ENCODE measurements at places on chromosomes 1 and 21.

- no peak for DNase-seq
These were observed 87.9 kb upstream of the LMO4 start for GRCh38 chr1:87240661-87241285.

GRCh38 chr1:150484861-150485260 lies 2.4 kb upstream of the TARS2 start:
- no peak for DNase-seq

- DNase-seq: no peak
These were observed 12.2 kb upstream of the NEK2 start for GRCh38 chr1:211687462-211688215.

DNA sequence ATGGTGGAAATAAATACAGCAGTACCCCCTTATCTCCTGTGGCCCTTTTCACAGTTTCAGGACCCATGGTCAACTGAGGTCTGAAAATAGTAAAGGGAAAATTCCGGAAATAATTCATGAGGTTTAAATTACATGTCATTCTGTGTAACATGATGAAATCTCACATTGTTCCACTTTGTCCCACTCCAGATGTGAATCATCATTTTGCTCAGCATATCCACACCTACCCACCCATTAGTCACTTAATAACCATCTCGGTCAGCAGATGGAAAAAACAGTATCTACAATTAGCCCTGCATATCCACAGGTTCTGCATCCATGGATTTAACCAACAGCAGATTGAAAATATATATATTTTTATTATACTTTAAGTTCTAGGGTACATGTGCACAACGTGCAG lies 86.9 kb upstream of the GORAB start:
- no peak for DNase-seq

GRCh38 chr1:29828526-29829447 lies 592.5 kb downstream of the PTPRU start:
- no peak for DNase-seq

DNA sequence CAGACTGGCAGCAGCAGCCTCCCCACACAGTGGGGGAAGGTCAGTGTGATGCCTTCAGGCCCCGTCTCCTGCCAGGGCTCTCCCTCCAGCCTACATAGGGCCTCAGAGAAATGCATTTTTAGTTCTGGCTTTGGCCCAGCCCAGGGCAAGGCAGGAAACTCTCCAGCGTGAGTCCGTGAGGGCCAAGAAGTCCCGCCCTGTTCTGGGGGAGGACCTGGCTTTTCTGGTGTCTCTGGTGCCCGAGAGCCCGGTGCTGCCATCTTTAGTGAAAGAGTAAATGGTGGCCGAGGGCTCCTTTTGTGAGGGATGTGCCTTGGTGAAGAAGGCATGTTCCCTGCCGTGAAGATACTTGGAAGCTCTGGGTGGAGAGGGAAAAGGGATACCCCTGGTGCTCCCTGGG lies 14.8 kb upstream of the DIP2A start:
- DNase-seq: no peak

- no peak for DNase-seq
These were observed 389.7 kb downstream of the NCAM2 start for GRCh38 chr21:21387916-21388315.

DNA sequence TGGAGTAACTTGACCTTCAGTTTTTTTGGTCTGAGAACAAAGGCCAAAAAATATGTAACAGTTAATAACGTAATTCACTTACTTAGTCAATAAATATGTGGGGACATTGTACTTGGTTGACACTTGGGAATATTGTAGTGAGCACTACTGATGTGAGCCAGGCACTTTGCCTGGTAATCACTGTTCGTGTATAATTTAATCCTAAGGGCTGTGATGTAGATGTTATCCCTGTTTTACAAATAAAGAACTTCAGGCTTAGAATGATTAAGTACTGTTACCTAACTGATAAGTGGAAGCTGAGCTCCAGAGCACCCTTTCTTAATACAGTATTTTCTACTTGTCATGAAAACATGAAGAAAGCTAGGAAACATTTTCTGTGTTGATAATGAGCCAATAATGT lies 28.0 kb downstream of the PTBP2 start:
- DNase-seq: no peak

GRCh38 chr1:151639466-151639865 lies 27.6 kb downstream of the SNX27 start:
- no peak for DNase-seq

DNA sequence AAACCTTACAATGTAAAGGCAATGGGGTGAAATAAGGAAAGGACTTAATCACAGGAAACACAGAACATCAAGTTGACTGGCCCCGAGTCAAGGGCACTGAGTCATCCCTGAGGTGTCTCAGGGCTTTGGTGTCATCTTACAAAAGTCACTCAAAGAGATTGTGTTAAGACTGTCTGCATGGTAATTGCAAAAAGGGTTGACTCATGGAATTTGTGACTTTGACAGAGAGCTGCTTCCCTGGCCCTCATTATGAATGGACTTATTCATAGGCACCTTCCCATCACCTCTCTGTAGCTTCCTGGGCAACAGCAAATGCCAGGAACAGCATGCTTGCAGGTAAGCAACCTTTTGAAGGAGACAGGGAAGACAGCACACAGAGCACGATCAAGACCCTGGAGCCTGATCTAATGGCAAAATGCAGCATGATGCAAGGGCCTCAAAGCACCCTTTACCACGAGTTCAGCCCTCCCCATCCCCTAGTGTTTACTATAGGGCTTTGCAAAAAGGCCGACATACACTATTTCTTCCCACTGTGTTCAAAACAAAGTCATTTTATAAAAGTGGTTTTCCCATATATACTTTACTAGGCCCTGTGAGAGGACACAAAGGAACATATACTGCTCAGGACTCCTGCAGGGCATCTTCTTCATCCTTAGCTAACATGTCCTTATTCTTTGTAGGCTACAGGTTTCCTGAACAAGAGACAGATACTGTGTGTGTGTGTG lies 17.1 kb downstream of the ZP4 start:
- no peak for DNase-seq

DNA sequence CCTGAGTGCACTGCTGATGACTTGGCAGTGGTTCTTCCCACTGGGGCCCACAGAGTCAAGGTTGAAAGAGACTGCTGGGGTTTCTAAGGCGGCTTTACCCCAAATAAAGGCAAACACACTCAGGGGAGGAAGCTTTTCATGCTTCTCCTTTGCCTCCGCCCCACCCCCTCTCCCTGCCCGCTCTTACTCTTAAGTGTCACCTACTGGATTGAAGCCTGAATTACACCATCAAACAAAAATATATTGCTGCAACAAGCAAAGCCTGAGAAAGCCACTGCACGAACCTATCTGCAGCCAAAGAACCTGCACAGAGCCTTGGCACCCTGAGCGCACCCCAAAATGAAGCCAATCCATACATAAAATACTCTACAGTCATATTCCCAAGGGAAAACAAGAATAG lies 63.1 kb downstream of the PTGFR start:
- no peak for DNase-seq

DNA sequence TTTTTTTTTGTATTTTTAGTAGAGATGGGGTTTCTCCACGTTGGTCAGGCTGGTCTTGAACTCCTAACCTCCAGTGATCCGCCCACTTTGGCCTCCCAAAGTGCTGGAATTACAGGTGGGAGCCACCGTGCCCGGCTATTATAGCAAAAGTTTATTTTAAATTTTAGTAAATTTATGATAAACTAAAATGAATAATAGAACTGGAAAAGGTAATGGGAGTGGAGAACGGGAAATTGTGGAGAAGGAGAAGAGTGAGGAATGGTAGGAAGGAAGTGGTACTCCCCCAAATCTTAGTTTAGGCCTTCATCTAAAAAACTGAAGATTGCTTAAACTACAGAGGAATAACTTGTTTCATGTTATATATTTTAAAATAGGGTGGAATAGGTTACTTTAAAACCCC lies 7.6 kb upstream of the PI4KB start:
- DNase-seq: no peak

DNA sequence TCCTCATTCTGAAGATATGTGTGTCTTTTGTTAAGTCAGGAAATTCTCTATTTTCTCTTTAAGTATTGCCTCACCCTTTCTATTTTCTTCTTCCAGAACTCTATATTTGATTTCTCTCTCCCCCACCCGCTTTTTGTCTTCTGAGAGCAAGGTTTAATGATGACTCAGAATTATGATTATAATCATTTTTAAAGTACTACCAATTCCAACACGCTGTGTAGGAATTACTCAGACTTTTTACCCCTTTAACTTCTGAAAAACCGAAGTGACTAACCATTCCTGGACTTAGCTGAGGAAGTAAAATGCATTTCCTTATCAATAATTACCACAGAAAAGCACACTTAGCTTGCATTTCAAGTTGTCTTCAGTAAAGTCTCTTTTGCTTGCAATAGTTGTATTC lies 20.8 kb upstream of the SCYL3 start:
- DNase-seq: no peak

- DNase-seq: no peak
These were observed 10.9 kb downstream of the SLC1A7 start for GRCh38 chr1:53131590-53131938.

- DNase-seq: no peak
These were observed 36.0 kb downstream of the FAM177B start for GRCh38 chr1:222772996-222773379.

GRCh38 chr1:22176258-22176657 lies 33.4 kb upstream of the WNT4 start:
- peak; percentile 6 for DNase-seq

DNA sequence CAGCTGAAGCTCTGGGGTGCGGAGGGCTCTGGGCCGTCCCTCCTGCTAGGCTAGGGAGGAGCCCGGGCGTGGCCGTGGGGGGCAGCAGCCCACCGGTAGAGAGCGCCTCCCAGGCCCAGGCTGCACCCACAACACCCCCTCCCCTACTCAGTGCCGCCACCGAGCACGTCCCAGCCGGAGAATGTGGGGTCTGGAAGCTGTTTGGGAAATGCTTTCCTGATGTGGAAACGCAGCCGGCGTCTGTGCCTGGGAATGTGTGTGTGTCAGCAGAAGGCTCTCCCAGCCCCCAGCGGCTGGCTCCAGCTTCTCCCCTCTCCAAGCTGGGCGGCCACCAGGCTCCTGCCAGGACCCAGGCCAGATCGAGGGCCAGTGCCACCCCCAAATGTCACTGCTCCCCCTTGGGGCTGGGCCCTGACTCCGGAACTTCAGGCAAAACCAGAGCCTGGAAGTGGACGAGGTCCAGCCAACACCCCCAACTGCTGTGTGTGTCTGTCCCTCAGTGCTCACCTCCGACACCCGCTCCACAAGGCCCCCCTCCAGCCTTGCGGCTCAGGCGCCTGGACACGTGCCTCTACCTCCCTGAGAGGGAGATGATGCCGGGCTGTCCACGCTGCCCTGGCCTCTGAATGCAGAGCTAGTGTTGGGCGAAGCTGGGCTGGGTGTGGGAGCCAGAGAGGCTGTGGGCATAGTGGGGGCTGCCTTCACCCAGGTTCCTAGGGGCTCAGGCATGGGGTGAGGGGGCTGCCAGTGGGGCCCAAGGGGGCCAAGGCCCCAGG lies 74.7 kb downstream of the MEGF6 start:
- no peak for DNase-seq

DNA sequence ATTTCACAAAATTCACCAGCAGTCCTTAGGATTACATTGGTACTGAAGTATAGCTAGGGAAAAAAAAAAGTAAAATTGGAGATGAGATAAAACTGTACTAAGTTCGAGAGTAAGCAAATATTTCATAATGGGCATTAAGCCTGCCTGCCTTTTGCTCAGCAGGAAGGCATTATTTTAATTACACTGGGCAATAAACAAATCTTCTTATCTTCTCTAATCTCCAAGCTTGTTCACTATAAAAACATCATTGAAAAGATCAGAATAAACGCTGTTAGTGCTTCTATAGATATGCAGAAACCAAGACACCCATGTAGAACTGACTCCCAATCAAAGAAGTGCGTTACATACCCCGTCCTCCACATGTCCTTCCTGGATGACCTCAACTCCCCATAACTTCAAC lies 174.2 kb upstream of the CHODL start:
- no peak for DNase-seq

- no peak for DNase-seq
These were observed 299.6 kb downstream of the LMX1A start for GRCh38 chr1:165056914-165057313.

GRCh38 chr1:6154525-6155319 lies 25.4 kb downstream of the CHD5 start:
- DNase-seq: no peak

- no peak for DNase-seq
These were observed 119.4 kb downstream of the SIPA1L2 start for GRCh38 chr1:232510367-232511110.

- no peak for DNase-seq
These were observed 495 bp downstream of the SYNC start for GRCh38 chr1:32701951-32702598.

- no peak for DNase-seq
These were observed 60.0 kb downstream of the TCP10L start for GRCh38 chr21:32525282-32525681.

DNA sequence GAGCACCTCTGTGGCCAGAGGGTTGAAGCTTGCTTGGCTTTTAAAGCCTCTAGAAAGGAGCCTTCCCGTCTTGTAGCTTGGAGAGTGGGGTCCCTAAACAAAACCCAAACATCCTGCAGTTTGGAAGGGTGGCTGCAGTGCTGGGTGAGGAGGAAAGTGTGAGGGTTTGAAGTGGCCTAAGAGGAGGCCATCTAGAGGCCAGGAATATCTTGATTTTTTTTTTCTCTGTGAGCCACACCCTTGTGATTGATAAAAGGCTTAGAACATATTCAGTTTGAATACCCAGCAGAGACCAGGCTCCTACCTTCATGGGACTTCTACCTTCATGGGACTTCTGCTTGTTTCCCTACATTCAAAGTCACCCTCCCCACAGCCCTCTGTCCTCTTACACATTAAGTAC lies 37.3 kb upstream of the PIGV start:
- DNase-seq: no peak

- no peak for DNase-seq
These were observed 25.3 kb upstream of the POFUT2 start for GRCh38 chr21:45313015-45313414.

GRCh38 chr1:26285366-26286063 lies 5.6 kb downstream of the SH3BGRL3 start:
- DNase-seq: no peak

DNA sequence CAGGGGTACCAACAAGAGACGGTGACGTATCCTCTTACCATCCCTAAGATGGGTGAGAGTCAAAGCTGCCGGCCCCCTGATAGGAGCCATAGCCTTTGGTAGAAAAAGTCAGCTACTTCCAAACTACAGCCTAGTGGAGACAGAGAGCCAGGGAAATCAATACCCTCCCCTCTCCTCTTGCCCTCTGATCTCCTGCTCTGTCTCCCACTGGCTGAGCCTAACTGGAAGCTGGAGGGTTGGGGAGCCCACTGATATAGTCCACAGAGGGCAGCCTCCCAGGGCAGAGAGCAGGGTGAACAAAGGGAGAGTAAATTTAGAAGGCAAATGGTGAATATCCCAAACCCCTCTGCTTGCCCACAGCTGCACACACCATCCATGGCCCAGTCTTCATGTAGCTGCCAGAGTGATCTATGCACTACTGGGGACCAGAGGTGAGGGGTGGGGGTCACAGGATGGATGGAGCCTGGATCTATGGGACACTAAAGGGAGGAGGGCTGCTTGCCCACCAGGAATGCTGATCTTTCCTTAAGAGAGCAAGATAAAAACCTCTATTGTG lies 80.0 kb downstream of the DHRS3 start:
- DNase-seq: no peak

DNA sequence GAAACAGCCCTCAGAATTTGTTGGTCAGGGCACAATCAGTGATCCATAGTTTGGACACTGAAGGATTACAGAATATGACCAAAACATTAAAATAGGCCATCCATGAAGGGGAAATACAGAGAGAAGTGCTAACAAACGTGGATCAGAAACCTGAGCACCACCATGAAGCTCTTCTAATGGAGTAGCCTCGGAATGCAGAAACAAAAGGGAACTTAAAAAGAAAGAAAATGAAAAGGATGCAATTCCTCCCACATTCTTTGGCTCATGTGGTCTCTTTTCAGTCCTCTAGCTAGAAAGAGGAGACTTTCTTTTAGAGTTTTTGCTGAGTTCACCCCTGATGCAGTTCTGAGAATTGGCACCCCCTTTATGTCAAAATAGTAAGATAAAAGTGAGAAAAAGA lies 989.8 kb upstream of the B3GALT2 start:
- DNase-seq: no peak
